CD8-positive, alpha-beta T cell (primary cell): ENCODE measurements at places on chromosomes 6 and 20.
A peak's percentile ranks its signal among the peaks of the same experiment; 100 is the strongest.

DNA sequence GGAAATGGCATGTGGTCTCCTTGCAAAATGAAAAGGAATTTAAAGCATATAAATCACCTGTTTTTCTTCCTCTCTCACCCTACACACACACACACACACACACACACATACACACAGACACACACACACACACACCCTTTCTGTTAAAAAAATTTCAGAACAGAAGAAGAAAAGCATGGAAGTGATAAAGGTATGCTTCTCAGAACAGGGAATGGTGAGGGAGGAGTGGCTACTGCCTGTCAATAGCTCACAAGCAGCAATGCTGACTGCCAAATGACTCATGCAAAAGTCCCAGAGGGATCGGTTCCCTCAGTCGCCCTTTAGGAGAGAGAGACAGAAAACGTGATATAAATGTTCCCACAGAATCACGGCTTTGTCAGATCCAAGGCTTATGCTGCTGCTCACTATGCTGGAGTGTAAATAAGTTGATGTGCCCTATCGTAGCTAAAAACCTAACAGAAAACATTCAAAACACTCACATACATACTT is 102.6 kb downstream of the IBTK start:
- no peak for DNase-seq

- DNase-seq, result no peak
These were observed 13.5 kb upstream of the PRDM1 start for GRCh38 chr6:106072501-106073090.

GRCh38 chr6:74066168-74066871 is 370.3 kb downstream of the CD109 start:
- no peak for DNase-seq

GRCh38 chr6:12149944-12150510 is 137.9 kb downstream of the HIVEP1 start:
- DNase-seq, result no peak

DNA sequence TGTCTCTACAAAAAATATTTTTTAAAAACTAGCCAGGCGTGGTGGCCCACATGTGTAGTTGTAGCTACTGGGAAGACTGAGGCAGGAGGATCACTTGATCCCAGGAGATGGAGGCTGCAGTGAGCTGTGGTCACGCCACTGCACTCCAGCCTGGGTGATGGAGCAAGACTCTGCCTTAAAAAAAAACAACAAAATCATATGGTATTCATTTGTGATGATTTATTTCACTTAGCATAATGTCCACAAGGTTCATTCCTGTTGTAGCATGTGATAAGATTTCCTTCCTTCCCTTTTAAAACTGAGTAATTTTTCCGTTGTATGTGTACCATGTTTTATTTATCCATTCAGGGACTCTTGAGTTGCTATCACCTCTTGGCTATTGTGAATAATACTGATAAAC is 26.2 kb downstream of the TMEM170B start:
- DNase-seq, result no peak

DNA sequence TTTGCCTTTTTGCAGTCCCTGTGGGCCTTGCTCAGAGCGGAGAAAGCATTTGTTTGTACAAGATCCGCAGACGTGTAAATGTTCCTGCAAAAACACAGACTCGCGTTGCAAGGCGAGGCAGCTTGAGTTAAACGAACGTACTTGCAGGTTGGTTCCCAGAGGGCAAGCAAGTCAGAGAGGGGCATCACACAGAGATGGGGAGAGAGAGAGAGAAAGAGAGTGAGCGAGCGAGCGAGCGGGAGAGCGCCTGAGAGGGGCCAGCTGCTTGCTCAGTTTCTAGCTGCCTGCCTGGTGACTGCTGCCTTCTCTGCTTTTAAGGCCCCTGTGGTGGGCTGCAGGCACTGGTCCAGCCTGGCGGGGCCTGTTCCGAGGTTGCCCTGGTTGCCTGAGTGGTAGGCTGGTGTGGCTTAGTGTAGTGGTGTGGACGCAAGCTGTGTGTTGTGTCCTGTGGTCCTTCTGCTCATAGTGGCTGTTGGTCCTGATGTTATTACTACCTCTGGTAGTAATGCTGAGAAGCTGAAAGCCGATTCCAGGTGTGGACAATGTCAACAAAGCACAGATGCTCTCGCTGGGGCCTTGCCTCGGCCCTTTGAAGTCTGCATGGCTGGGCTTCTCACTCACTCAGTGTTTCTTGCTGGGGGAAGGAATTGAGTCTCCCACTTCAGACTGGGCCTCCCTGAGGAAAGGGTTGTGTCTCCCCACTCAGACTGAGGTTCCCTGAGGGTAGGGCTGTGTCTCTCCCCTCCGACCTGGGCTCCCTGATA is 12.1 kb downstream of the VEGFA start:
- no peak for DNase-seq

GRCh38 chr6:39003072-39003471 is 45.5 kb upstream of the GLP1R start:
- DNase-seq, result no peak

GRCh38 chr20:38863024-38863851 is 57.7 kb downstream of the PPP1R16B start:
- DNase-seq, result peak; percentile 42

DNA sequence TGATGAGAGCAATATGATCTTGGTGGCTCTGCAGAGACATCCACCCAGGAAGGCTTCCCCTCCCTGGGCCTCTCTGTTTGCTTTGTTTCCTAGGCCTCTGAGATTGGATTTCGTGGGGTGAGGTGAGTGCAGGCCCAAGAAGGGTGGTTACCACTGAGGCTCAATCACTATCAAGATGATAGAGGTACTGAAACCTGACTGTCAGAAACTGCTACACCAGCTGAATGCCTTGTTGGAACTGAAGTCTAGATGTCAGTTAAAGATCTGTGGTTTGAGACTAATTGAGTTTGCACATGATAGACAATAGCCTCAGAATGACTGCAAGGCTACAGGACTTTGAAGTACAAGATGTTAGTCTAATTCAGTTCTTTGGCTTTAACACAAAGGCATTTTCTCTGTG is 15.2 kb downstream of the VNN1 start:
- DNase-seq, result no peak

- no peak for DNase-seq
These were observed 92.7 kb upstream of the ARMC2 start for GRCh38 chr6:108755257-108756240.

- no peak for DNase-seq
These were observed 805.9 kb upstream of the CITED2 start for GRCh38 chr6:140180306-140180705.

DNA sequence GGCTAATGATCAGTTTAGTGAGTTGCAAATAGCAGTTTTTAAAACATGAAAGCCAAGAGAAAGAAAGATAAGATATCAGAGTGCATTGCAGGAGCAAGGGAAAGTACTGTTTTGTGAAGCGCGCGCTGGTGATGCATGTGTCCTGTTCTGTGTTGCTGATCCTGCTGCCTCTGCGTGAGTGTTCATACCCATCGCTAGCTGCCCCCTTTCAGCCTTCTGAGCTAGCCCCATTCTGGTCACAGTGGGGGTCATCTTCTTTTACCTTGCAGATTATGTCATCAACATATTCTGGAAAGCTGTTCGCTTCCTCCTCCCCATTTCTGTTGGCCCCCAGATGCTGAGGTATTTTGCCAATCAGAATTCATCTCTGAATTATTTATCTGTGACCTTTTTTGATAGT is 1.9 kb downstream of the MRAP2 start:
- DNase-seq, result no peak

- peak; percentile 65 for DNase-seq
These were observed 106.5 kb downstream of the ATP9A start for GRCh38 chr20:51661609-51662178.
